ENCODE measurements at places on chromosomes 13 and 19.

GRCh38 chr13:109007946-109008345 is 378.5 kb downstream of the MYO16 start:
- no peak for ATAC-seq

- no peak for ATAC-seq
Measured at GRCh38 chr13:105773863-105774538, 761.5 kb downstream of the EFNB2 start.

DNA sequence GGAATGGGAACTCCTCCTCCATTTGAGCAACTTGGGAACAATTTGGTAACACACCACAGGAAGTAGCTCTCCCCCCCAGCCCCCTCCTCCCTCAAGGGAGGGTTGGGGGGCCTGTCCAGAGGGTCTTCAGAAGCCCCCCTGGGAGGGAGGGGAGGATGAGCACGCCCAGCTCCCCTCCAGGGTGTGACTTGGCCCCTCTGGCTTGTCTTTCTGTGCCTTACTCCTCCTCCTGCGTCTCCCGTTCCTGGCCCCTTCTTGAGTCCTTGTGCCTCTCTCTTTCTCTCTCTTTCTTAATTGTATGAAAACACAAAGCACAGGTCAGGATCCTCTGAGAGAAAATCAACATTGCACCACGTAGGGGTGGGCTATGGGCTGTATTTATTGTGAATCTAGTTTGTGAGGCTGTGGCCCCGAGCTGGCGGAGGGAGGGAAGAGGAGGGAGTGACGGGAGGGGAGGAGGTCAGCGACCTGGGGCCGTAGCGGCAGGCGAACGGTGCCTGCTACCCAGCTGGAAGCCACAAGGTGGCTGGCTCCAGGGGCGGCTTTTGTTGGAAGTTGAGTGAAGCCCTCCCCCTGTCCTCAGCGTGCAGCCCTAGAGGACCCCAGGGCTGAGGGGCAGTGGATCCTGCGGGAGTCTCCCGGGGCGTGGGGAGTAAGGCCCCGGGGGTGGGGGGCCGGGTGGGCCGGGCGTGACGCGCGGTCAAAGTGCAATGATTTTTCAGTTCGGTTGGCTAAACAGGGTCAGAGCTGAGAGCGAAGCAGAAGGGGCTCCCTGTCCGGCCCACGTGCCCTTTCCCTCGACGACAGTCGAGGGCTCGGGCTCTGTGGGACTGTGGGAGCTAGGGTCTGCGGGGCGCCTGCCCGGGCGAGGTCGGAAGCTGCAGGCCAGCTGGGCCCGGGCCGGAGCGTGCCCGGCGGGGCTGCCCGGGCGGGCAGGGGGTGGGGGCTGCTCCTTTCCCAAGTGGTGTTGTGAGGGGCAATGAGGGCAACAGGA is 6.4 kb downstream of the LYL1 start:
- no peak for ATAC-seq

DNA sequence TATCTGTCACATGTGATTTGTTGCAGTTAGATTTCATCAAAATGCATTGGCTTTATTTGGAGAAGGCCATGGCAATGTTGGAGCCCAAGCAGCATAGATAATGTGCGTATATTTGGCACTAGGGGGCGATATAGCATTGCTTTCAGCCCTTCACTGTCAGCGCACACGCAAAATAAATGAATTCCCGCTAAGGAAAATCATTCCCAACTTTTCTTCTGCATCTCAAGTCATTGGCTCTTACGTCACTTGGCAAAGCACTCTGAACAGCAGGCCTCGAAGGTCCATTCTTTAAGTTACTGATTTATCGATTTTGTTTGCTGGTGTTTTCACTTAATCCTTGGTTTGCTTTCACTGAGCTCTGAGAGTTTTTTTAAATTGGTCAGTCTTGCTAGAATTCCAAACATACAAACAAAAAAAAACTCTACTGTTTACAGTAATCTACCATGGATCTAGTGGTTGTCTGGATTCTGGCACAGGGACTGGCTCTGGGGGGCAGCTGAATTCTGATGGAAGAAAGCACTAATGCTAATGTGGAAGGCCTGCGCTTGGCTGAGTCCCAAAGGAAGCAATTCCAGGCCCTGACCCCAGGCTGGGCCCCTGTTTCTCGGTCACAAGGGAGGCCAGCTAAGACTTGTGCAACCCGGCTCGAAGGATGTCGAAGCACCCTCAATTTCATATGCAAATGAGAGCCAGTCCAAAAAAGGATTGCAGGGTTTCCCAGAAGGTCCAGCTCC is 97.7 kb upstream of the IPO5 start:
- peak; percentile 77 for ATAC-seq

- ATAC-seq: no peak
Measured at GRCh38 chr13:75395901-75396300, 86.1 kb downstream of the TBC1D4 start.

DNA sequence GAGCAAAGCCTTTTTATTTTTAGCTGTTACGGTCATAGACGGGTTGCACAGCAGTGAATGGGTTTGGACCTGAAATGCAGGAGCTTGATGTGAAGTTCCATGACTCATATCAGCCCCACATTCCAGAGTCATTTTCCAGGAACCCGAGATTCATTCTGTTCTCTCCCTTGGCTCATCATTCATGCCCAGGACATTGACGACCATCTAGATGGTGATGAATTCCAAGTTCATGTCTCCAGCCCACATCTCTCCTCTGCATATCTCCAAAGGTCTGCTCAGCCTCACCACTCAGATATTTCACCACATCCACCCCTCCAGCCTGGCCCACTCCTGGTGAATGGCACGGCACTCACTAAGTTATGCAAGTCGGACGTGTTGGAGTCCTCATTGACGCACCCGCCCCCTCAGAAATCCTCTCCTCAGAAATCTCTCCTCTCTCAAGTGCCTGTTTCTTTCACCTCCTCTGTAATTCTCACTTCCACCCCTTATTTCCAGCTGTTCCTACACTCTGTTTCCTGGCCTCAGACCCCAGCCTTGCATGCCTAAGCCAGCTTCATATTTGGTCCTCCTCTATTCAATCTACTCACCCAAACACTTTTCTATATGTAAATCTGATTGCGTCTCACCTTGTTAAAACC is 83.1 kb downstream of the ALOX5AP start:
- peak; percentile 73 for ATAC-seq

DNA sequence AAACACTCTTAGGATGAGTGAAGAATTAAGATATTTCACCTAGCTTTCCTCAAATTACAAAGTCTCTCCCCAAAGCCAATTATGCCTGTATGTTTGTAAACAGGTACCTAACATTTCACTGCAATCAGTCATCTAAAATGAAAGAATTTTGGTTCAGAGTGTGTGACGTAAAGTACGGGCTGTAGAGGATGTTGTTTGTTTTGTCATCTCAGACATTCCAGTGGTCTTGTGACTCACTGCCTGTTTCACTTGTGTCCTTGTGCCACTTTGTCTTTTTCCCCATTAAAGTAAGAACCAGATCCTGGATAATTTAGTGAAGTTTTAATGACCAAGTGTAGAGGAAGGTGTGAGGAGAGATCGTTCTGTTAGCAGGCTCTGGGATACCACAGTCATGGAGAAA is 28.6 kb upstream of the EID2 start:
- ATAC-seq: no peak

- no peak for ATAC-seq
Measured at GRCh38 chr13:39483326-39483725, 119.7 kb downstream of the LHFPL6 start.

- ATAC-seq: no peak
Measured at GRCh38 chr13:100809856-100810255, 135.3 kb upstream of the TMTC4 start.

DNA sequence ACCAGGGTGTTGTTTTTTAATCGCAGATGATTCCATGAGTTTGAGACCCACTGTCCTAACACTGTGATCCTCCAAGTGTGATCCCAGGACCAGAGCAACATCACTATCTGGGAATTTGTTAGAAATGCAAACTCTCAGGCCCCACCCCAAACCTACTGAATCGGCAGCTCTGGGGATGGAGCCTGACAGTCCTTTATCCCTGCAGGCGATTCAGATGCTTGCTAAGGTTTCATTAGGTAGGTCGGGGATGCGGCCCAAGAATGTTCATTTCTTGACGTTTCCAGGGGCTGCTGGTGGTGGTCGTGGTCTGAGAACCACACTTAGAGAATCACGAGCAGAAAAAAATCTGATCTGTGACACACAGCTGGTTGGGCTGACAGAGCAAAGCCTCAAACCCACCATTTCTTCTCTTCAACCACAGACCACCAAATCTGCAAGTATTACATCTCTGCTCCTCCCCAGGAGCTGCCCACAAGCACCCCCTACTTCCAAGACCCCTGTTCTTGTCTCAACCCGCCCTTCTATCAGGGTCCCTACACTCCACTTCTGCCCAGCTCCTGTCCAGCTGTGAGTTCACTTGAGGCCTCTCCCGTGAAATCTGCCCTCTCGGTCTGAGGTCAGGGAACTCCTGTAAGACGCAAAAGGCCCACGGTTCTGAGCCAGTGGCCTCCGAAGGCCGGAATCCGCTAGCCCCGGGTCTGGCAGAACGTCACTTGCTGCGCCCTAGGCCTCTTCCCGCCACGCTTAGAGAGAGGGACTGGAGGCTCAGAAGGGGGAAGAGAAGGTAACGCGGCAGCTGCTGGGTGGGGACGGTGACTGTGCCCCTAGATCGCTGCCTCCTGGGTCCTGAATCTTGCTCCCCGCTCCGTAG is 1.1 kb upstream of the FARP1 start:
- no peak for ATAC-seq

DNA sequence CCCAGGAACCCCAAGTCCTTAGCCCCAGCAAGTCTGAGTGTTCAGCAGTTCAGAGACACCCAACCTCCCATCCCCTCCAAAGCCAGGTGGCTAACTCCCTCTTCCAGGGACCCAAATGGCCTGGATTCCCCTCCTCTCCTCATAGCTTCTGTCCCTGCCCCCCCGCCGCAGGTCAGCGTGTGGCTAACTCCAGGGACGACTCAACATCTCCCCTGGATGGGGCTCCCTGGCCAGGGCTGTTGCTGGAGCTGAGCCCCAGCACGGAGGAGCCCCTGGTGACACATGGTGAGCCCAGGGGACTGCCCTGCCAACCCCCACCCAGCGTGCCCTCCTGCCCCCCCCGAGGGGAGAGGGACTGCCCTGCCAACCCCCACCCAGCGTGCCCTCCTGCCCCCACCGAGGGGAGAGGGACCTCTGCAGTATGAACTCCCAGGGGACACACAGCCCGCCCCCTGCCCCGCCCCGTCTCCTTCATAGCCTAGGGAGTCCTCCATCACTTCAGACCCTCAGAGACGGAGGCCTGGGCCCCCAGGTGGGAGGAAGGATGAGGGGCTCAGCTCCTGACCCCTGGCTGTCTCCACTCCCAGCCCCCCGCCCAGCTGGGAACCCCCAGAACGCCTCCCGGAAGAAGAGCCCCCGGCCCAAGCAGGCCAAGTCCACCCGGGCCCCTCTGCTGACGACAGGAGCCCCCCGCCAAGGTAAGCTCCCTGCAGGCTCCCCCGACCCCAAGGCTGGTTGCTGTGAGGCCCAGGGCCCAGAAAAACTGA is 1.7 kb downstream of the SSC5D start:
- no peak for ATAC-seq

- ATAC-seq: no peak
Measured at GRCh38 chr13:21039097-21039800, 22.1 kb downstream of the LATS2 start.

GRCh38 chr13:41942462-41943094 is 18.3 kb downstream of the VWA8 start:
- ATAC-seq: no peak

DNA sequence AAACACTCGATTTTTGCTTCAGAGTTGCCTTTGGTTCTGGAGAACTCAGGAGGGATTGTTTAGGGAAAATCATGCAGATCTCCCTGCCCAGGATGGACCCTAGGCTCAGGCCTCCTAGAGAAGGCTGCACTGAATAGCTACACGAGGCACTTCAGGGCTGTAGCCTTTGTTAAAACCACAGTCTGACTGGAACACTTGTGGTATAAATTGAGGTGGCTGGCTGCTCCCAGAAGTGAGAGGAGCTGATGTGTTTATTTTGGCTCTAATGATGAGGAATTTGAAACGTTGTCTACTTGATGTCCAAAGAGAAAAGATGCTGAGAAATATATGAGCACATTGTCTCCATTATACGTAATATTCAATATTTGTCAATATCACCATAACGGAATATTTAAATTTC is 762.1 kb upstream of the ARGLU1 start:
- no peak for ATAC-seq

DNA sequence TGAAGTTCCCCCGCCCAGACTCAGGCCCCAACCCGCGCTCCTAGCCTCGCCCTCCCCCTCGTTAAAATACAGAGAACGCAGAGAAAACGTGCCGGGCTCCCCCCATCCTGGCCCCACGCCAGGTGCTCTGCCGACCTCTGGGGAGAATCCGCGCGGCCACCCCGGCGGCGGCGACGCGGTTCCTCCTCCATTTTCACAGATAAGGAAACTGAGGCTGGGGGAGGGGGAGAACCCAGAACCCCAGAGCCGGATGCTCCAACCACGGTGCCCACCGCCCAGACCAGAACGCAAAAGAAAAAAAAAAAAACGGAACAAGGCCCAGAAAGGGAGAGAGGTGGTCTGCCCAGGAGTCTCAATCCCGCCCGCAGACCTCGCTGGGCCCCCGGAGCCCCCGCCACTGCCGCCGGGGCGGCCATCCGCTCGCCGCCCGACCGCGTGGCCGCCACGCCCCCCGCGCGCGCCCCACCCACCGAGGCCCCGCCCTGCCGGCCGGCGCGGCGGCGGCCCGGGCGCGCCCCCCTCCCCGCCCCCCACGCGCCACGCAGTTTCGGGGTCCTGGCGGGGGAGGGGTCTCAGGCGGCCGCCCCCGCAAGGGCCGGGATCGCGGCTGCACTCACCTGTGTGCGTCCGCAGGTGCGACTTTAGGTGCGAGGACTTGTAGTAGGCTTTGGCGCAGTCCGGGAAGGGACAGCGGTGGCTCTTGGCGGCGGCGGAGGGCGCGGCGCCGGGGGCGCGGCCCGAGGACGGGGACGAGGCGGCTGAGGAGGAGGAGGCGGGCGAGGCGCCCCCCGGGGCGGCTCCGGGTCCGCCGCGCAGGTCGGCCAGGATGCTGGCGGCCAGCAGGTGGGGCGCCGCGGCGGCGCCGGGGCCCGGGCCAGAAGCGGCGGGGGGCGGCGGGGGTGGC is 703 bp downstream of the KLF16 start:
- ATAC-seq: no peak

GRCh38 chr13:37679043-37679442 is 80.5 kb upstream of the POSTN start:
- ATAC-seq: no peak

GRCh38 chr19:9891609-9892373 is 44.5 kb downstream of the OLFM2 start:
- ATAC-seq: peak; percentile 8

DNA sequence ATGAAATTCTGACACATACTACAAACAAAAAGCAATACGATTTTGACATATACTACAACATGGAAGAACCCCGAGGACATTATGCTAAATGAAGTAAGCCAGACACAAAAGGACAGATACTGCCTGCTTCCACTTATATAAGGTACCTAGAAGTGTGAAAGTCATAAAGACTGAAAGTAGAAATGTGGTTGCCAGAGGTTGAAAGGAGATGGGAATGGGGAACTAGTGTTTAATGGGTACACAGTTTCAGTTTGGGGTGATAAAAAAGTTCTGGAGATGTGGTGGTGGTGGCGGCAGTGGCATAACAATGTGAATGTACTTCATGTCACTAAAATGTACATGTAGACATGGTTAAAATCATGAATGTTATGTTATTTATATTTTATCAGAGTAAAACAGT is 12.1 kb upstream of the NDFIP2 start:
- no peak for ATAC-seq

Measured in esophagus mucosa (tissue), 1 donor.